Urothelium cell line (cell line): ENCODE measurements at places on chromosomes 6 and 20.

- no peak for DNase-seq
Measured at GRCh38 chr6:152122434-152122833, 315.0 kb downstream of the ESR1 start.

GRCh38 chr20:32232326-32232886, 24.7 kb downstream of the POFUT1 start:
- no peak for DNase-seq

GRCh38 chr6:140670021-140670420, 1295.6 kb upstream of the CITED2 start:
- no peak for DNase-seq

- no peak for DNase-seq
Measured at GRCh38 chr20:59736366-59736765, 132.0 kb downstream of the PHACTR3 start.

DNA sequence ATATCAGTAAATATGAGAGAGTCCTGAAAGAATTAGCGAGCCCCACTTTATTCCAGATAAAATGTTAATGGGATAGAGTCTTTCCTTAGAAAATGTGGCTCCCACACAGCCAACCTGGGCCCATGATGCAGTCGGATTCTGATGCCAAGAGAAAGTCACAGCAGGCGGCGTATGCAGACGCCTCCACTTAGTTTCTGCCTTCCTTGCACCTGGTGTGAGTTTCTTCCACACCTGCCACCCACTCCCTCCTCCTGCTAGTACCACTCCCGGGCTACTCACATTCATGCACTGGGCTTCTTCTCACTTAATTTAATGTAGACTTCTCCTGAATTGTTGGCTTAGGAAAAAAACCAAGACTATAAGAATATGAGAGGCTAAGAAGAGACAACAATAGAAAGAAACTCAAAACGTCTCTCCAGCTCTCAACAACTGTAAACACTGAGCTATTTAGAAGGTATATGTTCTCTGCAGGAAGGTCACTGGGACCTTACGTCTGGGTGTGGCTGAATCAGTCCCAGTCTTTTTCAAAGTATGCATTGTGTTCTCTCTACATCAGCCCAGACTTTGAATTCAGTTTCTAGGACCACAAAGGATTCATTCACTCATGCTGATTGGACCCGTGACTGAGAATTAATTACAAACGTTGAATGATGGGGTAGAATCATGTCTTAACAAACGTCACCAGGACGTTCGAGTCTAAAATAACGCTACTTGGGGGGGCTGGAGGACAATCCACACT, 70.4 kb downstream of the GCNT2 start:
- no peak for DNase-seq

DNA sequence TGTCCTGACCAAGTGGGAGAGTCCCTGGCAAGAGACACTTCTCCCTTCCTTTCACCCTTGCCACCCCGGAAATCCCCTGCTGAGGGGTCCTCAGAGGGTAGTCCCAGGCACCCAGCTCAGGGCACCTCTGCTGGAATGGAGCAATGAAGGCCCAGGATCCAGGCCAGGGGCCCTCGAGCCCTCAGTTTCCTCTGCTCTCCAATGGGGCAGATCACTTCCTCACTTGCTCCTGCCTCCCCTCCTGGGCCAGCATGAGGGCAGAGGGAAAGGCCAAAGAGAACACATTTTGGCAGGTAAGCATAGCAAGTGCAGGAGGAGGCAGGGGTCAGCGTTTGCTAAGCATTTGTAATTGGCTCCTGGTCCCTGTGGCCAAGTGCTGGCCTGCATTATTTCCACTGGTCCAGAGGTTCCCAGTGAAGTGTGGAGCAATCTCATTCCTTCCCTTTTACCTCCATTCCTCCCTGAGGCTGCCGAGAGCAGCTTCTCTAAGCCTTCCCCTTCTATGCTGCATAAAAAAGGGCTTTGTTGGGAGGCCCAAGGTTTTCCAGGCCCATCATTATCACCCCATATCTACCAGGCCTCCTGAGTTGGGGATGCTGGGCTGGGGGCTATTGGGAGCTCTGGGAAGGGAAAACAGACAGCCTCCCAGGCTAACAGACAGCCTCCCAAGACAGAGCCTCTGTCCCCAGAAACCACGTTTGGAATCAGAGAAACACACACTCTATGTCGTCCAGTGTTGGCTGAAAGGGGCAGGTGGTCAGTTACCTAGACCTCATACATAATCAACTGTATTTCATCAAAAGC, 28.8 kb upstream of the VEGFA start:
- no peak for DNase-seq

GRCh38 chr6:55277646-55278045, 49.6 kb upstream of the GFRAL start:
- DNase-seq = no peak

DNA sequence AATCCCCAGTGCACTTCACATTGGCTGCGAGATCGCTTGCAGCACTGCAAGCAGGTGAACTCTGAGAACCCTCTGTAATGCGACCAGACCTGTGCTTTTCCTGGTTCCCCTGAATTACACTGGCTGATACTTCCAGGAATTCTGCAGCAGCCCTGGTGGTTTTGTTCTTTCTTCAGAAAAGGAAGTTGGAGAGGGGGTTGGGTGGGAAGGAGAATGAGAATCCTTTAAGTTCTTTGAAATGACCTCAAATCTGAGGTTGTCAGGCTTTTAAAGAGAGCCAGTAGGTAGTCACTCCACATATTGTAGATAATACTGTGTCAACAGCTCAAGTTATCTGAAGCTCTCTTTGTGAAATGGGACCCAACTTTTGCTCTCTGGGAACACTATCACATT, 62.4 kb downstream of the GCNT2 start:
- DNase-seq = no peak
